Stimulated activated CD8-positive, alpha-beta memory T cell treated with anti-CD3 and anti-CD28 coated beads, Interleukin-4, amount 100 ng/mL, for 4 hours (primary cell): ENCODE measurements at places on chromosomes 6 and 20.

GRCh38 chr6:31836474-31837368, 9.2 kb downstream of the HSPA1B start:
- no peak for DNase-seq

GRCh38 chr20:35260426-35260825, 17.5 kb downstream of the MMP24OS start:
- DNase-seq = no peak

GRCh38 chr6:99344289-99344688, 5.2 kb downstream of the FAXC start:
- no peak for DNase-seq

DNA sequence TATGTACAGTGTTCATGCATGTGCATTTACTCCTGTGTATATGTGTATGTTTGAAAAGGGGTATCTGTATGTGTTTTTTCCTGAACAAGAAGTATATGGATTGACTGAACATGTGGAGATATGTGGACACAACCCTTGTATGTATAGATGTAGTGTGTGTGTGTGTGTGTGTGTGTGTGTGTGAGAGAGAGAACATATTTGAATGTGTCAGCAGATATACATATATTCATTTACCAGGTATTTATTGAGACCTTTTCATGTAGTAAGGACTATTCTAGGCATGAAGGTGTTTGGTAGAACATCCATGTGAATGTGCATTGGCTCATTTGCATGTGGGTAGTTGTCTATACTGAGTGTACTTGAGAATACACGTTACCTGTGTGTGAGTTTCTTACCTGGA, 39.3 kb downstream of the EIF2S2 start:
- no peak for DNase-seq

- DNase-seq = no peak
Measured at GRCh38 chr20:62624719-62625453, 17.4 kb upstream of the SLCO4A1 start.

DNA sequence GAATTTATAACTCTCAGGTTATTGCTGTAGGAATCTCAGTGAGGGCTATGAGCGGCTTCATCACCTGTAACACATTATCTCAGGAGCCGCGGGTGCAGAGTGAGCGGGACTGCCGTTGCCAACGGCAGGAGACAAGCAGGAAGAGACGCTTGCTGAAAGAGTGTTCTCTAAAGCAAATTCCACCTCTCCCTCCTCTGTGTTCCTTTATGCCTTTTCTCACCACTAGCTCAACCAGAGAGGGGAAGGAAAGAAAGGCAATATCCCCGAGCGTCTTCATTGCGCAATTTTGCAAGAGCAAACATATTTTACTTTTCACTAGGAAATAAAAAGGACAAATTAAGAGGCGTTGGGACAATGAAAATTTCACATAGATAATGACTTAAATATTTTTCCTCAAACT, 185.2 kb upstream of the EXOC2 start:
- DNase-seq = no peak

DNA sequence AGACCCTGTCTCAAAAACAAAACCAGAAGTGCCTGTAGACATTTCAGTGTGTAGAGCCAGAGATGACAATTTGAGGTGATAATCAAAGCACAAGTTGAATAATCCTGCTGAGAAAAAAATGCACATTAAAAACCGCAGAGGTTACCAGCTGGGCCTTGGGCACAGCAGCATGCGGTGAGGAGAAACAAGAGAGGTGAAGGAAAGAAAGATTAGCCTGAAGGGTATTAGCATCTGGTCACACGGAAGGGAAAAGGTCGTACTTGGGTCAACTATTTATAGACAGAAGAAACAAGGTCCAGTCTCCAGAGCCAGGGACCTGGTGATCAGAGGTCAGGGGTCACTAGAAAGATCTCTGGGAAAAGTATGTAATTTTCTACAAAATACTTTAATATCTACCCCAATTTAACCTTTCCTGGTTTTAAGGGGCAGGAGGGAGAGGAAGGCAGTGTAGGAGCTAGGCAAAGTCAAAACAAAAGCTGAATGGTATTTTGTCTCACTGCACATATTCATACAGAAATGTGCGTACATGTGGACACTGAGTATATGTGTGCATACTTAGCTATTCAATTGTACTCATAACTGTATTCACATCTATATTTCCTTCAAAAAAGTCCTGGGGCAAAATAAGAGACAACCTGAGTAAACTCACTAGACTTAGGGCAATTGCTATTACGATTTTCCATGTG, 10.1 kb downstream of the MAP7 start:
- no peak for DNase-seq

DNA sequence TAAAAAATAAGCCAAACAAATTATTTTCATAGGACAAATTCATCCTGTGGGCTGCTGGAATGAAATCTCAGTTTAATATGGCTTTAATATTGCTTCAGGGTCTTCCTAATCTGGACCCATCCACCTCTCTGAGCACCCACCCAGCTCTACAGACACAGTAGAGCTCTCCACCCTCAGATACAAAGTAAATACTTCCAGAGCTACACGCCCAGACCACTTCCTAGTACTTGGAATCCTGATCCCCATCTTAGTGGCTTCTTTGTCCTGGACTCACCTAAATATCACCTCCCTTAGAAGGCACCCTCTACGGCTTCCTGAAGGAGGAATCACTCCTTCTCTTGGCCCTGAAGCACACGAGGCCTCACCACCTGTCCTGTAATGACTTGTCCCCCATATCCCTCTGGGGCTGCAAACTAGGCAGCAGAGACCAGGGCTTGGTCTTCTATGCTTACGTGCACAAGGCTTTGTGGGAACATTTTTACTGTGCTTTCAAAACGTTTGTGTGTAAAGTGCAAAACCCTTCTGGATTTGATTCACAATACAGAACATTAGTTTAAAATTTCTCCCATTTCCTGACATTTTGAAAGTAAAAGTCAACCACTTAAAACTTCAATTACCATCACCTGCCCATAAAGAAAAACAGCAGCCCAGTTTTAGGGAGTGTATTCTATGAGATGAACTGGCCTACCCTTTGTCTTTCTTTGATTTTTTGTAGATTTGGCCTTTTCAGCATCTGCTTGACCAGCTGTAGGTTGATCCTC, 2.4 kb downstream of the CTCFL start:
- DNase-seq = no peak

- DNase-seq = no peak
Measured at GRCh38 chr6:13334953-13335352, 6.6 kb upstream of the TBC1D7 start.

DNA sequence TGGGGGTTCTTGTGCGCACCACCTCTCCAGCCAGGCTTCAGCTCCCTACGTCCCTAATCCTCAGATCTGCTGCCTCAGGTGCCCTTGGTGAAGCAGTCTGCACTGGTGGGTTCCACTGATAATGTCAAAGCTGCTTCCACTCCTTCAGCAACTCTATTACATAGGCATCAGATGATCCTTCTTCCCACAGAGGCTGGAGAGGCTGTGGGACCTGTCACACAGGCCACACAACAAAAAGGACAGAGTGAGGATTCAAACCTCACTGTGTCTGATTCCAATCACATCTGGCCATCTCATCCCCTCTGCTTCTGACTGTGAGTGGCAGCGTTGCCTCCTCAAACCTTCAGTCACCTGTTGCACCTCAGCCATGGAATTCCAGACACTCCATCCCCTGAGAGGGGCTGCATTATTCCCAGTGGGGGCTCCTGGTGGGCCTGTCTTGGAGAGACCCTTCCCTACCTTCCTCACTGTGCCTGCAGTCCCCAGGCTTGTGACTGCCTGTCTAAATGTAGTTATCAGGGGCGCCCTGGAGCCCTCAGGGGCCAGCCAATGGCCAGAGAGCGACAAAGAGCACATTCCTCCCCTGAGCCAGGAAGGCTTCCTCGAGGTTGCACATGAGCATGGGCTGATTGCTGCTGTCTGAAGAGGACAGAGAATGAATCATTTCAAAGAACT, 211.4 kb upstream of the ECI2 start:
- DNase-seq = no peak

- DNase-seq = no peak
Measured at GRCh38 chr6:157682856-157683481, 140.1 kb upstream of the SNX9 start.

GRCh38 chr6:36590237-36590636, 3.9 kb upstream of the SRSF3 start:
- DNase-seq = no peak

DNA sequence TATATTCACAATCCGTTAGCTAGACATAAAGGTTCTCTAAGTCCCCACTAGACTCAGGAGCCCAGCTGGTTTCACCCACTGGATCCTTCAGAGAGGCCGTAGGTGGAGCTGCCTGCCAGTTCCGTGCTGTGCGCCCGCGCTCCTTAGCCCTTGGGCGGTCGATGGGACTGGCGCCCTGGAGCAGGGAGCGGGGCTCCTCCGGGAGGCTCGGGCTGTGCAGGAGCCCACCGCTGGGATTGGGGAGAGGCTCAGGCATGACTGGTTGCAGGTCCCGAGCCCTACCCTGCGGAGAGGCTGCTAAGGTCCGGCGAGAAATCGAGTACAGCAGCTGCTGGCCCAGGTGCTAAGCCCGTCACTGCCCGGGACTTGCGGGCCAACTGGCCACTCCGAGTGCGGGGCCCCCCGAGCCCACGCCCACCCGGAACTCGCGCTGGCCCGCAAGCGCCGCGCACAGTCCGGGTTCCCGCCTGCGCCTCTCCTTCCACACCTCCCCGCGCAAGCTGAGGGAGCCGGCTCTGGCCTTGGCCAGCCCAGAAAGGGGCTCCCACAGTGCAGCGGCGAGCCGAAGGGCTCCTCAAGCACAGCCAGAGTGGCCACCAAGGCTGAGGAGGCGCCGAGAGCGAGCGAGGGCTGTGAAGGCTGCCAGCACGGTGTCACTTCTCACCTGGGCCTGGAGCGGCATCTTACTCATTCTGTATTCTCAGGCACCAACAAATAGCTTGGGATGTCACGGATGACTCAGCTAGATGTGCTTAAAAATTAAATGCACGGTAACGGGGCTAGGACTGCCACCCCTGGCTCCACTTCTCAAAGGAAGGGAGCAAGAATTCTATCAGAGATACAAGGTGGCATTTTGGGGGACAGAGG, 44.1 kb downstream of the IRF4 start:
- no peak for DNase-seq

DNA sequence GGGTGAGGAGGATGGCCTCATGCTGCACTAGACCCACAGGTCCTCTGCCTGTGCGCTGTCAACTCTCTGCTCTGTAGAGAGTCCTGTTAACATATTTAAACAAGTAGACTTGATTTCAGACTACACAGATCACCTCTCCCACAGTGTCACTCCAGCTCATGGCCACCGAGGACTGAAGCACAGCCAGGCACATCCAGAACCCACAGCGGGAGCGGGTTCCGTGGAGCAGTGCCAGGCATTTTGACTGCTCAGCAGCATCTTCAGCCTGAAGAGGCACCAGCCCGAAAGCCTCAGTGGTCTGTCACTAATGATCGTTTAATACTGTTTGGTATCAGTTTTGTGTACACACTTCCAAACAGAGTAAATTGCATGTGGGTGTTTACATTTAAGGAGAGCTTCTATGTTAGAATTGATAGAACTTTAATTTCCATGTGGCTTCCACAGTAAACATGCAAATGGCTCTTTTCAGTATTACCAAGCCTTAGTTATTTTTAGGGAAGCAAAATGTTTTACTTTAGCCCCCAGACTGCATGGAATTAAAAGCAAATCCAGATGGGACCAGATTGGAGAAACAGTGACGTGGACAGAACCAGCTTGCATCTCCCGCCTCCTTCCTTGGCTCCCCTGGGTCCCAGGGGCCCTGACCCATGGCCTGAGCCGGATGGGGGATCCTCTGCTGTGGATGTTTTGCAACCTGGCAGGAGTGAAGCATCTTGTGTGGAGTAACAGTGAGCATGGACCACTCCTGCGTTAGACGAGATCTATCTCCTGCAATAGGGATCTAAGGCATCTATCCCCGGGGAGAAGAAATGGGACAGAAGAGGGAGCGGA, 196.7 kb upstream of the CDH4 start:
- no peak for DNase-seq

GRCh38 chr6:106468935-106469334, 108.4 kb downstream of the CRYBG1 start:
- DNase-seq = no peak

DNA sequence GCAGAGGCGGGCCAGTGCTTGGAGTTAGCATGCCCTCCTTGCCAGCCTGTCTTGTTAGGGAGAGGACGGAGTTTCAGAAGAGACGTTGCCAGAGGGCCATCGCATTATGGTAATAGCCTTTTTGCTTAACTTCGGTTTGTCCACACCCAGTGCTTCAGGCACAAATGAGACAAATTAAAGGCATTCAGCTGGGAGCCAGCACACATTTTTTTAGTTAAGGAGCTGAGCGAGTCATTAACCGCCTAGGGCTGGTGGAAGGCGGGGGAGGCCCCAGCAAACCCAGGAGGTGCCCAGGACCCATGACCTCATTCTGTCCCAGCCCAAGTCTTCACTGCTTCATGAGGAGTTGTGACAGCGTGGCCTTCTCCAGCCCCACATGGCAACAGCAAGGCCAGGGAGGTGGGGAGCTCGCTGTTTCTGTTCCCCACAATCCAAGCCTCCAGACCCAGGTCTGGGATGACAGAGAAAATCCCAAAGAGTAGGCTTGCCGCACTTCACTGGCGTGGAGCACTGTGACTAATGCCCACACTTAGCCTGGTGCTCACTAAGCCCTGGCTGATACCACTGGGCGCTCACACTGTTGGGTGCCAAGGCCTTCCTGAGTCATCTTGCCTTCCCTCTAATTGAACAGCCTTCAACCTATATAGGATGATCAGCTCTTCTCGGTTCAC, 237.1 kb downstream of the ANKRD60 start:
- no peak for DNase-seq

DNA sequence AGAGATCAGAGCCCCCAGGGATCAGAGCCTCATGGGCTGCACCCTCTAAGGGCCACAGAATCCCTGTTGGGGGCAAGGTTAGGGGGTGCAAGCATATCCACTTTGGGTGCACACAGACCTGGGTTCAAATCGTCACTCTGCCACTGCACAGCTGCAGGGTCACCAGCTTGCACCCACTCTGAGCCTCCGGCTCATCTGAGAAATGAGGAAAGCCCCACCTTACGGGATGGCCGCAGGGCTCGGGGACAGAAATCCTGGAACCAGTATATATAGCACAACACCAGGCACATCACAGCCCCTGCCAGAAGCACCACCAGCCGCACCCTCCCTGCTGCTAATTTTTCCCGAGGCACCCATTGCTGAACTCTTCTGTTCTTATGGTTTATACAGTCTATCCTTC, 169.6 kb downstream of the NFATC2 start:
- DNase-seq = no peak

- no peak for DNase-seq
Measured at GRCh38 chr6:1679688-1680068, 70.0 kb downstream of the FOXC1 start.

DNA sequence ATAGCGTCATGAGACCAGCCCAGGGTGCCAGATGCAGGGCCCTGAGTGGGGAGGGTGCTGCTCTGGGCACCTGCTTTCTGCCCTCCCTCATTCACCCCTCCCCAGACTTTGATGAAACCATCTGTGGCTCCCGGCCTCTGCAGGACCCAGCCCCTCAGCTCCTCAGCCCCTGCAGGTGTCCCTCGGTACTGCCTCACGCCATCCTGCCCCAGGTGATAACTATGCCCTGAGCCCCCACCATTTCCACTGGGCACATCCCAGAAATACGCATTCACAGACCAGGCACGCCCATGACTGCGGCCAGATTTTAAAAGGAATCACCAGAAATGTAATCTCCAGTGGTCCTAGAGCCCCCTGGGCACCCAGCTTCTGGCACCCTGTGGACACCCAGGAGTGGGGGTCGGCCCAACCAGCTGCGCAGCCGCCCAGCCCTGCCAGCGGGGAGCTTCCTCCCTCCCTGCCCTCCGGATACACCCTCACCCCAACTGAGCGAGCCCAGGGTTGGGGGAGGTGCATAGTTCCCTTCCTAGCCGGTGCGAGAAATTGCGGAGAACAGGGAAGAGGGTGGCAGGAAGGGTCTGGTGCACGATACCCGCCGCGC, 615 bp upstream of the NTSR1 start:
- no peak for DNase-seq

GRCh38 chr6:72677740-72678139, 55.9 kb downstream of the KCNQ5 start:
- no peak for DNase-seq
